Right atrium auricular region (tissue), 2 donors: ENCODE measurements at places on chromosomes 3 and 15.

- no peak for DNase-seq
Observed at GRCh38 chr15:74616996-74617395, 1.4 kb downstream of the CLK3 start.

GRCh38 chr3:190077395-190078045 is 43.2 kb downstream of the P3H2 start:
- no peak for DNase-seq

DNA sequence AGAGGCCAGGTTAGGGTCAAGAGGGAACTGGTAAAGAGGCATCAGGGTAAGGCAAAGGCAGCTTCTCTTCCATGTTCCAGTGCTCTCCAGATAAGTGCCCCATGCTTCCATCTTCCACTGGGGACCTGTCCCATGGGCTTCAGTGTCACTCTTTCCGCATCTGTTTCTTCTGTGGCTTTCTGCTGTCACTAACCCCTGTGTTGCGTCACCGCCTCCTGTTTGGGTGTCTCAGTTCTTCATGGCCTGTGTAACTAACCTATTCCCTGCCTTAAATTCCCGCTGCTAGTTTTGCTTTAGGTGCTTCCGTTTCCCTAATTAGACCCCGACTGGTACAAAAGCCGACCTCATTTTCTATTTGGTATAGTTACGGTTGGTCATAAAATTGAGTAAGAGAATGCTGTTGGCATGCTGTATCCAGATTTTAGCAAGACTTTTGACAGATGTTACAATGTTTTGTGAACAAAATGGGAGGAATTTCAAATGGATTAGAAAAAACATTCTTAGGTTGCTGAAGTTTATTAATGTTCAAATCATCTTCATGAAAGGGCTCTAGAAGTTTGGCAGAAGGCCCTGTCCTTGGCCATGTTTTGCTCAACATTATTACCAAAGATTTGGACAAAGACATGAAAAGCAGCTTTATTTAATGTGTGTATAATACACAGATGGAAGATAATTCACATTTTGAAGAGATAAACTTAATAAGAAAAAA is 245.3 kb downstream of the BBX start:
- DNase-seq, result no peak

DNA sequence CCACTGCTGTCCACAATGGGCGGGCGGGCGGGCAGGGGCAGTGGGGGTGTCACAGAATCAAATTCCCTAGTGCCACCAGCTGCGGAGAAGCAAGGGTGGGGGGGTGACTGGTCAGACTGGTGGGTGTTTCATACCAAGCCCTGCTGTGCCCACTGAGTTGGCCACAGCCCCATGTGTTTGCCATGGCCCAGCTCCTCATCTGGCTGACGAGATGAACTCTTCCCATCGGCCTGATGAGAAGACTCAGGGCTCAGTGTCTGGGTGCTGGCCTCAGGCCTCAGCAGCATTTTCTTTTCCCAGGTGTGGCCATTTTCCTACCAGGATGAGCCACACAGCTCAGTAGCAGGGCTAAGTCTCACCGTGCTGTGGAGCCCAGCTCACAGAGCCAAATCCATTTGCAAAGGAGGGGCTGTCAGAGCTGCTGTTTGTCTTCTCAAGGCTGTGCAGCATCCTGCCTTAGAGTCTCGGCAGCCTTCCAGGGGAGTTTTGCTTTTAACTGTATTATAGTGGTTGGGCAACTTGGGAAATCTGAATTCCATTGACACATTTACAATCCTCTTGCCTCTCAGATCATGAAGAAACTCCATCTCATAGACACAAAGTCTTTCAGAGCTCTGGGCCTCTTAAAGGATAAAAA is 176.8 kb downstream of the ABHD5 start:
- no peak for DNase-seq

GRCh38 chr3:64343689-64344430 is 118.6 kb upstream of the PRICKLE2 start:
- DNase-seq, result no peak

GRCh38 chr3:55006244-55006676 is 78.4 kb upstream of the LRTM1 start:
- no peak for DNase-seq

DNA sequence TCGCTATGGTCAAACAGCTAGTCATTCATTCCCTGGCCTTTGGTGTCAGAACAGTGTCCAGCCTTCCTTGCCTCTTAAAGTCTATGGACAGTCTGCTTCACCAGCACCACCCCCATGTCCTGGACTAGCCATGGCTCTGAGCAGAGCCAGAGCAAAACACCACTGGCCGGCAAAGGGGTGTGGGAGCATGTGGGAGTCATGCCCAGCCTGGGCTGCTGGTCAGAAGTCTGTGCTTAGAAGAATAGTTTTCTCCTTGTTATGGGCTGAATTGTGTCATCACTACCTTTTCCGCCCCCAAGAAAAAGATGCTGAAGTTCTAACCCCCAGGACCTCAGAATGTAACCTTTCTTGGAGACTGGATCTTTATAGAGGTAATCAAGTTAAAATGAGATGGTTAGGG is 132.9 kb upstream of the LPP start:
- DNase-seq, result no peak

DNA sequence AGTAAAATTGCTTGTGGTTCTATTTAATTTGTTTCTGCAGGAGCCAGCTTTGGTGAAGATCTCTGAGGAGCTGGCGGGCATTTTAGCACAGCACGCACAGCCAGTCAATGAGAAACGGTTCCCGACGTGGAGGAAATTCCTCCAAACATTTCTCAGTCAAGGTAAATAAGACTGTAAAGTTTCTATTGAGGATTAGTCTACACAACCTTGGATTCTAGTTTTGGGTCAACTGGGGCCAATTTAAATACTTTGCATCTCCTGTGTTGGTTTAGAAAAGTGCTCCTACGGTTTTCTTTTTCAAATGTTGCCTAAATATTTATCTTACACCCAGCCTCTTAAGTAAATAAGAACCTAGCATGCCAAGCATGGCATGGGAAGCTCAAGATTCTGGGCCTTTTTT is 104.0 kb upstream of the C15orf61 start:
- no peak for DNase-seq

DNA sequence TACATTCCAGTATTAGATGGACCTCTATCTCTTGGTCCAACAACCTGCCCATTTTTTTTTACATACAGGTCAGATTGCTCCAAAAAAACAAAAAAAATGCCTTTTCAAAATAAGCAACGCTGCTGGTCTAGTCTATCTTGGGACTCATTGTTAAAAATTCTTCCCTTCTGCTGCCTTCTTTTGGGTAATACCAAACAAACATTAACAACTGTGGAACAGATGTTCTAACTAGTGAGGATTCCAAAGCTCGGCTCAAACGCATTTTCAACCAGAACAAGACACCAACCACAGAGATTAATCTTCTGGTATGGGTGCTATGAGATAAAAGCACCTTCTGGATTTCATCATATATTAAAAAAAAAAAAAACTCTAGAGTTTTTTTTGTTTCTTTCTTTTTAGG is 24.7 kb downstream of the ARHGAP31 start:
- no peak for DNase-seq

DNA sequence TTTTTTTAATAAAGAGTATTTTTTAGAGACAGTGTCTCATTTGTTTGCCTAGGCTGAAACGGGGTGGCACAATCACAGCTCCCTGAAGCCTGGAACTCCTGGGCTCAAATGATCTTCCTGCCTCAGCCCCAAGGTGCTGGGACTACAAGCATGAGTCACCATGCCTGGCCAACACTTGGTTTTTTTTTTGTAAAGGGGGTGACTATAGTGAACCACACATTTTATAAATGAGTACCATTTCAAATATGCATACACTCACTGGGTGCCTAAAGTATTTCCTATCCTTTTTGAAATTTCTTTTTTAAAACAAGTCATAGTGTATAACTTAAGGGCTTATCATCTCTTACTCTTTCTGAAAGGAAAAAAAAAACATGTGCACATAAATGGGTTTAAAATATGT is 325.2 kb upstream of the MEIS2 start:
- DNase-seq, result no peak

DNA sequence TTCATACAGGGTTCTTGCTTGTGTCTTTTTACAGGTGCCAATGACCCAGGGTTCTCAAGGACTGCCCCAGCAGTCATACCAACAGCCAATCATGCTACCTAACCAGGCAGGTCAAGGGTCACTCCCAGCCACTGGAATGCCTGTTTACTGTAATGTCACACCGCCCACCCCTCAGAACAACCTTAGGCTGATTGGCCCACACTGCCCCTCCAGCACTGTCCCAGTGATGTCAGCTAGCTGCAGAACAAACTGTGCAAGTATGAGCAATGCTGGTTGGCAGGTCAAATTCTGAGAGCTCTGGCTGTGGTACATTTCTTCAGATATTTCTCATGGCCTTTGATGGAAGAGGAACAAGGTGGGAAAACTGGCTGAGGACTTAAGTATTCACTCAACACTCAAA is 154.3 kb downstream of the ARPP21 start:
- DNase-seq, result no peak

DNA sequence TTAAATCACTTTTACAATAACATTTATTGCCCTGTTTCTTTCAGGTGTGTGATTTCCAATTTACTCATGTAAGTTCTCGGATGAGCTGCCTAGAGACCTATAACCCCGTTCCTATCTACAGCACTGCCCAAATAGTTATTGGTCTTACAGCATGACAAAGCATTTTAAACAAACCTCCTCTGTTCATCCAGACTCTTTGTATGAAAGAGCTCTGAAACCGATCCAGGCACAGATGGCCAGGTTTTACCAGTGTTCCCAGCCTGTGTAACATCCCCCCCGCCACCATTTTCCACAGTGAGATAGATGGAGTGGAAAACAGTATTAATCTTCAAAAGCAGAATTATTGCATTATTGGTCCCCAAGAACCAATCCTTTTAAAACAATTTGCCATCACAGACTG is 59.0 kb upstream of the SPTSSB start:
- no peak for DNase-seq

DNA sequence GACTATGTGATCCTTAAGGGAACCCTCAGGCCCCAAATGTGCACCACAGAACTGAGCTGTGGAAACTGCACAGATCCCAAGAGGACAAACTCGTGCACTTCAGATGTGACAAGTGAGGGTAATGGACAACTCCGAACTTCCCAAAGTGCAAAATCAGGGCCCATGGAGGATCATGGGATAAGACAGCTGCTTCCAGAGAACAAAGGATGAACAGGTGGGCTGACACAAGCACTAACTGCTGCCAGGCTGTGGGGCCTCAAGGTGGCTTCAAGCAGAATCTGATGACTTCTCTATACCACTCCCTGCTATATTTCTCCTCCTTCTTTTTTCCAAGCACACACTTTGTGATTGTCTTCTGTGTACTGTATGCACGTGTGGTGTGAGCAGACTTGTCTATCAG is 5.4 kb downstream of the TARS3 start:
- DNase-seq, result no peak
